ENCODE measurements at places on chromosomes 4 and X. TPM values are rescaled to one million over a fixed set of nuclear protein-coding genes. Genes with fewer than 3 reads are reported as not detected.

ANKRD37 gene
- total RNA-seq: 38.0 TPM

MBNL3 gene
- total RNA-seq: 22.9 TPM

PDK3 gene
- total RNA-seq: 16.1 TPM

TAF9B gene
- total RNA-seq: 23.4 TPM

SUV39H1 gene
- total RNA-seq: 4.6 TPM

IL1RAPL2 gene
- 2.2 TPM for total RNA-seq

ING2 gene
- total RNA-seq: 9.9 TPM

BEND4 gene
- 1.4 TPM for total RNA-seq

ZDHHC15 gene
- 2.9 TPM for total RNA-seq

SSX2B gene
- total RNA-seq: not detected

DNA sequence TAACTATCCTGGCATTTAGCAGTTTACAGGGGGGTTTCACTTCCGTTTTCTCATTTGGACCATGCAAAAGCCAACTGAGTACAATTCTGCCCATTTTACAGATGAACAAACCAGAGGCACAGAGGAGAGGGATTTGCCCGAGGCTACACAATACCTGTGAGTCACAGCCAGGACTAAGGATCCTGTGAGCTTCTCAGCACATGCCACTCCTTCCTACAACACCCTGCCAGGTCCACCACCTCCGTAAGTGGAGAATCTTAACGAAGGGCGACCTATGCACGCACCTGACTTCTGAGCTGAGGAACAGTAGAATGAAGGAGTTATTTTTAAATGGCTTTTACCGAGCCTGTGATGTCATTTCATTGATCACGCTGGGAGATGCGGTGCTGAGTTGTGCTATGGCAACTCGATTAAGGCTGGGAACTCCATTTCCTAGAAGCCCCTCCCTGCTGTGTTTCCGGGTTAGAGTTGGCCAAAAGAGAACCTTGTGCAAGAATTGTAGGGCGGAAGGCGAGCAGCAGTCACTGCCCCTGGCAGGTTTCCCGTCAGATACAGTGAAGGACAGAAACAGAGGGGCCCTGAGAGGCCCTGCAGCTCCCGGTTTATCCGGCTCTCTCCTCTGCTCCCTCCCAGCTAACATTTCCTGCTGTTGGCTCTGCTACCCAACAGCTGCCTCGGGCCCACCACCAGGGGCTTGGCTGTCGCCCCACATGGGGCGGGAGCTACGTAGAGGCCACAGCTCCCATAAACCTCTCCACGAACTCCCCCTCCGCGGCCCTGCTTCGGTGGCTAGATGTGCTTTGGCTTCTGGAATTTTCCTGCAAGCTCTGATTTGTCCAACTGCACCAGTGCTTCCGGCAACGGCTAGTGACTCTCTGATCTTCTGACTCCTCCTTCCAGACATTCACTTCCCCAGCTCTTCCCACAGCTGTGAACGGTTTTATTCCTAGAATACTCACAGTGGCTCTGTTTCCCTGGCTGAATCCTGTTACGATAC is 75.1 kb upstream of the USP9X start:
- DNase-seq: peak; percentile 93

- peak; percentile 91 for DNase-seq
These were observed 102.0 kb downstream of the PTTG2 start for GRCh38 chr4:38062088-38062775.

- peak; percentile 48 for DNase-seq
These were observed 206.3 kb downstream of the ARHGAP24 start for GRCh38 chr4:85681221-85681657.

GRCh38 chrX:129980540-129981199 is 1.8 kb upstream of the BCORL1 start:
- DNase-seq: peak; percentile 37

GRCh38 chr4:83546786-83547185 is 10.9 kb downstream of the GPAT3 start:
- no peak for DNase-seq

GRCh38 chr4:87353592-87353991 is 30.9 kb upstream of the HSD17B13 start:
- DNase-seq: no peak

DNA sequence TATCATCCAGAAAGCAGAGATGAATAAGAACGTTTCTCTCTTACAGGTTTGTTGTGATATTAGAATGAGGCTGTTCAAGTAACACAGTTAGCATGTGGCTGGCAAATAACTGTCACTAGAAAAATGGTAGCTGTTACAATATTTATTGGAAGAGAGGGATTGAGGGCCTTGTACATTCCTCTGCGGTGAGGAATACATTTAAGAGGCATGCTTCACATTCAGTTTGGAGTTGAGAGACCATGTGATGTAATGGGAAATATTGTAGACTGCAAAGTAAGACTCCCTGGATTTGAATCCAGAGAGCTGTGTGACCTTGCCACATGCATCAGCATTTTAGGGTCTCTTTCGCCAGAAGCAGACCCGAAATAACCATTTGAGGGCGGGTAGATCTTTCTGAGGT is 104.8 kb upstream of the KIT start:
- DNase-seq: no peak

DNA sequence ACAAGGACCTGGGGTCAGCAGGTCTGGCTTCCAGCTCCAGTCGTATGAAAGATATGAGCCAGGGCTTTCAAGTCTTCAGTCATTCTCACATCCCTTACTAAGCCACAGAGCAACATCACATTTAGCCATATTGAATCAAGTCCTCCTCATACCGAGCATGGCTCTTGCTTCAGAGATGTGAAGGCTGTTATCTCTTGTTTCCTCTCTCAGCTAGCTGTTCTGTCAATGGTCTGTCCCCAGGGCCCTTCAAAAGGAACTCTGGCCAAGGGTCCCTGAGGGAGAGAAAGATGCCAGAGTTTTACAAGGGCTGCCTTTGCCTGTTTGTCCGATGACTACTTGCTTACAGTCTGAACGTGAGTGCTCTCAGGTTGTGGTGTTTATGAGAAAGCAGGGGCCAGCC is 30.5 kb downstream of the DOCK11 start:
- peak; percentile 23 for DNase-seq

GRCh38 chrX:150478496-150479492 is 89.6 kb upstream of the MTM1 start:
- DNase-seq: no peak

DNA sequence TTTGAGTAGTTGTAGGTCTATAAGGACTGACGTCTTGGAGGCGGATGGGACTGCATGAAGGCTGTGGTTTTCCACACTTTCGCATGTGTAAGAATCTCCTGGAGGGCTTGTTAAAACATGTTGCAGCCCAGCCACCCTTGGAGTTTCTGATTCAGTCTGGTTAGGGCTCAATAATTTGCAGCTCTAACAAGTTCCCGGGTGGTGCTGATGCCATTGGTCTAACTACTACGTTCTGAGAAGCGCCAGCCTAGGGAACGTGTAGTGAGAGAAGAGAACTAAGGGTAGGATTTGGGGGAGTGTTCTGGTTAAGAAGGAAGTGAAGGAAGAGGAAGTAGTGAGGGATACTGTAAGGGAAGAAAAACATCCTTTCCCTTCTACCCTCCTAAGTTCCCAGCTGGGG is 138.9 kb downstream of the LARP7 start:
- no peak for DNase-seq

DNA sequence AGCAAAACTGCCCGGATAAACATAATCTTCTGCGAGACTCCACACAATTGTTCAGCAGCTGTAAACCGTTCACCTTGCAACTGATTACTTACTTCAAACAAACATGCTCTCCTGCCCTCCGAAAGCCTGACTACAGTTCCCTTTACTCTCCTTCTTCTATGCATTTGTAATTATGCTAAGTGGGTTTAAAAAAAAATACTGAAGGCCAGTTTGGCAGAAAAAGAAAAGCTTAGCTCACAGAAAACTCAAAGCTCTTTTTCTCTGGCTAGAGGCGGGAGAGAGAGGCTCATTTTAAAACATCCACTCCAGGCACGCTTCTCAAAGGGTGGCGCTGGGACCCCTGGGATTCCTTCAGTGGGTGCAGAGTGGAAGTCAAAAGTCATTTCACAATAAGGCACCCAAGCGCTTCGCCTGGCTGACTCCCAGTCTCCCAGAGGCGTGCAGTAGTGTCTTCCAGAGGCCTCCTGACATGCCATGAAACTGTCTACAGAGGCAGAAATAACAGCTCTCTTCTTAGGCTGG is 1.9 kb downstream of the DHRSX start:
- peak; percentile 56 for DNase-seq

DNA sequence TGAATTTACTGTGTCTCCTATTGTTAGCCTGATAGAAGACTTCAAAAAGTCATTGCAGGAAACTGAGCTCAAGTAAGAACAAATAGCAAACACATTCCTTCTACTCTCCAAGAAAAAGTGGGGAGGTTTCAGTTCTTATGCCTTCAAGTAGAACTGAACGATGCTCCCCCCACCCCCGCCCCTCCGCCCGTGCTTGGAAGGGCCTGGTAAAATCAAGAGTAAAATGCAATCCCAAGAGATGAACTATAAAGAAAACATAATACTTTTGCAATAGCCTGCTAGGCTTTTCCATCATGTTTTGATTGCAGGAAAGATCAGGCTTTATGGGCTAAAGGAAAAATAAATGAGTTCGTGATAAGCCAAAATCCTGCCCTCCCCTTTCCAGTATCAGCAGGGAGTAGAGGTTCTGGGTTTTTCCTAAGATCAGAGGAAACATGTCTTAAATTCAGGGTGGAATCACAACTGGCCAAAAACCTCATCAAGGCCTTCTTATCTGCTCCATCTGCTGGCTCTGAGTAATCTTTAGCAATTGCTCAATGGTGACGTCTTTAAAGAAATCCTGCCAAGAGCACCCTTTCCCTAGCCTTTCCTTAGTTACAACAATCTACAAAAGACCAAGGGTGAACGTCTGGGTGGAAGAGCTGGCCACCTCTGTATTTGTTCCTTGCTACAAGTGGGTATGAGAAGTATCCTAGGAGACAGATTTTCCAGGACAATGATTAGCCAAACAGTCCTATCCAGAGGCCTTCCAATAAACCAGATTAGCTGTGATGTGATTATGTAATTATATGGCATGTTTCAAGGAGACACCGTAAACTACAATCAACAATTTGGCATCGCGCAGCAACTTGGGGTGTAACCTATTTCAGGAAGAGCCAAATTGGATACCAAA is 66.3 kb upstream of the FAM9C start:
- DNase-seq: peak; percentile 93

DNA sequence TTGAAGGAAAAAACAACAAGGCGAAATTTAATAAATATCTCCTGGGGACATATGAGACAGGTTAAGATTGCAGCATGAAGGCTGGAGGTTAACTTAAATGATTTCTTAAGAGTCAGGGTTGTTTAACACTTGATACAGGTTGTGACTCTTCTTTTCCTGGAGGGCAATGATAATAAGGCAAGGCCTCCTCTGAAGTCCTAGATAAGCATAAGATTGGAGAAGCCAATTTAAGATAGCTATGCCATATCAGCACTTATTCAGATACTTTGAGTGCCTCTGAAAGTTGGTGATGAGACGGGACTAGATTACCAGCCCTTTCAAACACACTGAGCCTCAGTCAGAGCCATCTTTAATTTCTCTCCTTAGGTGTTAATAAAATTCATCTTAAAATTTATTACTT is 350.8 kb downstream of the FBXO8 start:
- DNase-seq: no peak

- peak; percentile 32 for DNase-seq
These were observed 63.7 kb downstream of the SPCS3 start for GRCh38 chr4:176383273-176384077.

DNA sequence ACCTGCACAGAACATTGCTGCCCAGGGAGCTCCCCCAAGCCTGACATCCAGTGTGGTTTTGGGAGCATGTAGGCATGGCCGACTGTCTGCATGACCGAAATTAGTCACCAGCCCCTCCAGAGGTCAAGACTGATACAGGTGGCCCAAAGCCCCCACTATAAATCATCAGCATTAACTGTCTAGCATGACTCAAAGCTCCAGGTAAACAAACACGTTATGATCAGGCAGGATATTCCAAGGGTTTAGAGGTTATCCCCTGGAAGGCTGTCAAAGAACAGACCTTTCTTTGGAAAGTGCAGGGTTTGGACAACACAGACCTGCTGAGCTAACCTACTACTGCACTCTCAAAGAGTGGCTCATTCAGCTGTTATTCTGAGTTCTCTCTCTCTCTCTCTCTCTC is 2.1 kb upstream of the FAM9A start:
- DNase-seq: no peak

DNA sequence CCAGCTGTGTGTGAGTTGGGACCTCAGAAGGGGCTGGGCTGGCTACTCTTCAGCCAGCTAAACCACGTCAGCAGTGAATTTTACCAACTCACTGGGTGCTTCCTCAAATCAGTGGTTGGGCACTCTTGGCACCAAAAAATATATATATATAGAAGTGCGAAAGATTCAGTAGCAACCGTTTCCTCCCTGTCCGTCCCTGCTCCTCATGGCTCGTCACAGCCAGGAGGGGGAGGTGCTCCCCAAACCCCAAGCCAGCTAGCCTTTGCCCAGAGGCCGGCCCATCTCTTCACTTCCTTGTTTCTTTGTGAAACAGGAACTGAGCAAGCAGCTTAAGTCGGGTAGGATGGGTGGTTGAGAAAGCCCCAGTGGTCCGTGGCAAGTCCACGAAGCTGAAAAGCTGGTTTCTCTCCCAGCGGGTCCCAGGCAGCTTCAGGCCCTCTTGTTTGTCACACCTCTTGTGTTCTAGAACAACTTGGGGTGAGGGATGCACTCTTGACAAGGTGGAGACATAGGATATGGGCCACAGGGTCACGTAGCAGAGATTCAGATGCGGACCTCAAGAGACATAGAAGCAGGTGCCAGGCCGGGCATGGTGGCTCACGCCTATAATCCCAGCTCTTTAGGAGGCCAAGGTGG is 6.8 kb upstream of the SASH3 start:
- peak; percentile 38 for DNase-seq

DNA sequence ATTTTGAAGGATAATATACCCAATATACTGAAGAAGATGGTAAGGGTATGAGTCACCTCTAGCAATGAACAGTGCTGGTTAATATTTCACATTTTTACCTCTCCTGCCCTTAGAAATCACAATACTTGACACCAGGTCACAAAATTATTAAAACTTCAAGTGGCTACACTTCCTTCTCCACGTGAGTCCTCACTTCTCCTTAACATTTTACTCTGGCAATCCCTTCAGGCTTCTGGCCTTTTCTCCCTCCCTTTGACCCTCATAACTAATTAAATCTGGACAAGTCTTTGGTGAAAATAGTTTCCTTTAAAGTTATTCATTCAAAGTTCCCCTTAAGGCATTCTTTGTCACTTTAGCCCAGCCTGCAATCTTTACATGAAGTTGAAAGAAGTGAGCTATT is 190.4 kb downstream of the UNC5C start:
- no peak for DNase-seq
